GM18507 (cell line): ENCODE measurements at places on chromosomes 4 and X.
A peak's percentile ranks its signal among the peaks of the same experiment; 100 is the strongest.

DNA sequence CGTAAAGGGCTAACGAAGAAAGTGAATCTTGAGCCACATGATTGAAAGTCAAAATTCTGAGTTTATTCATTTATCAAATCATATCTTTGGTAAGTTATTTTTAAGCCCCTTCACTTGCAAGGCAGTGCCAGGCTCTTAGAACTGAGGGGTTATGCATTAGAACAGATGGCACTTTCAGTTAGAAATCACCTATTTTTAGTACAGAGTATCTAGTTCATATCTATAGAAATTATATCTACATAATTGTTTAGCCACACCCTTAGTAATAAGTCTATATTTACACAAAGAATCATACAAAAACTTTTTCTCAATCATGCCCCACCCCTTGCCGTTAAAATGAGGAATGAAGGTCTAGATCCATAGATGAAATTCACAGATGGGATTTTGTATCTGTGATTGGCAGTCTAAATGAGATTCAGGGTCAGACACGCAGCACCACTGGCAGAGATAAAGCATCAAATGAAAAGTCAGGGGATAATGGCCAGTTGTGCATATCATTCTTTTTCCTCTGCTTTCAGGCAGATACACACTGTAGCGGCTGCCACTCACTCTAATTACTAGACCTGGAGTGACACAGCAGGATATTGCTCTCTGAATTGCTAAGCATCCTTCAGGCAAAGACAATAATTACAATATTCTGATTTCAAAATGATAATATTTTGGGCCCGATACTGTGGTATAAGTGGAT, 440.5 kb downstream of the MAPK10 start:
- no peak for DNase-seq

DNA sequence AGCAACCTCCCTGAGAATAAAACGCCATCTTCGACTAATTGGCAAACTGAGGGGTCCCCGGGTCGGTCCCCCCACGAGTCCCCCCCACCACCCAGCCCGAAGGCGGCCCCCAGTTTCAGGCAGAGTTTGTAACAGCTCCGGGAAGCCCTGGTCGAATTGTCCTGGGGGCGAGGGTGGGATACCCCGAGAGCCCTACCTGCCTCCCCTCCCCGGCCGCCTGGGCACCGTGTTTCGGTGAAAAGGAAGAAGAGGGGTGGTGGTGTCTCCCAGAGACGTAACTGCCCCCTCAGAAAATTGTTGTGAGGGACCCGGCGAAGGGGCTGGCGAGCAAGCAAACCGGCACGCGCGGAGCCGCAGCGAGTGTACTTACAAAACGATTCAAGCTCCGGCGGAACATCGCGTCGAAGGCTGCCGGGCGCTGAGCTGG, 1.2 kb downstream of the ATP11C start:
- no peak for DNase-seq

- DNase-seq, result no peak
These were observed 1398.4 kb downstream of the ARAP2 start for GRCh38 chr4:34845926-34846325.

DNA sequence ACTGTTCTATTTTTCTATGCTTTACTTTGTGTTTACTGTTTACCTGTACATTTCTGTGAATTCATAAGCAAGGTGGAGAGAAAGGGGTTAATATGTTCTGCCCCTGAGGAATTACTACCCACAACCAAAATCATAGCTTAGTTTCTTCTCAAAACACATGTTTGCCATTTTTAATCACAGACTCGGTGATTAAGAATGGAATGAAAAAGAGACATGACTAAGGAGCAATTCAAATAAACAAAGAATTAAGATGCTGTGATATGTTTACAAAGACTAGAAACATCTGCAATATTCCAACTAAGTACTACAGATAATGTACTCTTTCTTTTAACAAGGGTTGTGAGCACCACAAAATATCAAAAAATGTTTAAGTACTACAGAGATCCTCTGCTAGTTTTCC, 11.7 kb upstream of the FAT4 start:
- DNase-seq, result no peak

DNA sequence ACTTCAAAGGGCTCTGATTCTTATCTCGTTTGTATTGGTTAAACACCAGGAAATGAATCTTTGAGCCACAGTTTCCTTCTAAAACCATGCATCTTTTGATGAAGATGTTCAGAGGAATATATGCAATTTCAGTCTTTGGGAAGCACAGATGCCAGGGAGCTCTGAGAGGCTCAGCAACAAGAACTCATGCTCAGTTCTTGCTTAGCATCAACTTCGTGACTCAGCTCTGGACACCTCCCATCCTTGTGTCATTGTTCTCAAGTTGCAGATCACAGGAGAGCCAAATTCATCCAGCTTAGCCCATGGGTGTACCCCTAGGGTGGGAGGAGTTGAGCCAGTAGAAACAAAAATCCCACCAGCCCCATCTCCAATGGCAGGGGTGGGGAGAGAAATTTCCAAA, 219.6 kb upstream of the MAOA start:
- no peak for DNase-seq

DNA sequence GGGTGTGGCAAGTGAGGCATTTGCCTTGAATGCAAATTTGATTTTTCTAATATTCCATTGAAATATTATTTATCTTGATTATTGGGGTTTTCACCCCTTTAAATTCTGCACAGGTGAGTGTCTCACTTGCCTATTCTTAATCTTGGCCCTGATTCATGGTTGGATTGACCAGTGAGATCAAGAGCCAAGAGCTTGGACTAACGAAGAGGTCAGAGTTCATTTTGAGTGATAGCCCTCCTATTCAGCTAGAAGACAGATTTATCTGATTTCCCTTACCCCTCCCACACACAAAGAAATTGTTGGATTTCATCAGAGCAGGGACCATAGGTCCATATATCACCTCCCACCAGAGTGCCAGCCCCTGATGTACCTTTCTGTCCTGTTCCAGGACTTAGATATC, 11.6 kb upstream of the ACOT9 start:
- DNase-seq, result no peak

- DNase-seq, result peak; percentile 47
These were observed 57.2 kb downstream of the IRF2 start for GRCh38 chr4:184416913-184417734.

DNA sequence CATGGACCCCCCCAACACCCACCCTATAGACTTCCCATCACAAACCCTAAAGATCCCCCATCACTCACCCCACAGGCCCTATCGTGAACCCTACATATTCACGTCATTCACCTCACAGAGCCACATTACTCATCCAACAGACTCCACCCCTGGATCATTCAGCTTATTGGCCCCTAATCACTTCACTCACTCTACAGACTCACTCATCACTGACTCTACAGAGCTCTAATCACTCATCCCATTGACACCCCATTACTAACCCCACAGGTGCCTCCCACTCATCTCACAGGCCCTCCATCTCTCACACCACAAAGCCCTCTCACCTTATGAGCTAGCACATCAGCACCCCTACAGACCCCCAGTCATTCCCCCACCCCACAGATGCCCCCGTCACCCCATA, 6.3 kb upstream of the TBC1D25 start:
- no peak for DNase-seq

- DNase-seq, result no peak
These were observed 126.9 kb upstream of the CBR4 start for GRCh38 chr4:169136796-169137557.

DNA sequence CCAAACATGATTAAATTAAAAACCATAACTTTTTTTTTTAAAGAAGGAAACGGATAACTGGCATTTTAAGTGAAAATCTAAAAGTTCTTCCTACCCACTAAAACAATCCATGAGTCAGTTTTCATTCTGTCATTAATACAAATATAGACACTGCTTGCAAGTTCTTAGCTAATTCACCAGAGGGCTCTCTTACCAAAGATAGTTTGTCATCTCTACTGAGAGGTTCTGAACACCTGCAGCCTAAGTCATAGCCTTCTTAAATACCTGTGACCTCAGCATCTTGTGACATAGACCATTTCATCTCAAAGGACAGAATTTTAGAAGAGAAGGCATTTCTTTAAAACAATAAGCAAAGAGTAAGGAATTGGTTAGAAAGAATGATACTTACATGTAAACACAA, 65.3 kb upstream of the FAM120C start:
- DNase-seq, result no peak

DNA sequence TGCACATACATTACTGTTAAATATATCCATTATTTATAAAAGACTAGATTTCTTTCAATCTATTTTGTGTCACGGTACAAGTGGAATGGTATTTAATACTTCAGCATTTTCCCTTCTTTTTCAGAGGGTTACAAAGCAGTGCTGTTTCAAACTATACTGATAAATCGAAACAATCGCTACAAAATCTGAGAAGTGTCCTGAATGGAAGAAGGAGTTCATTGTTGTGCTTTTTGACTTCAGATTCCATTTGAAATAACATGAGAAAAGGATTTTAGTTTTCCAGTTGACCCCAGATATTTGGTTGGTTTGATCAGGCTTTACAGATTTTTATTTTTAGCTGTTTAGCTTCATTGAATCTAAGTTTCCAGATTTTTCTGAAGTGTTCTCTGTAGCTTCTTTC, 292.1 kb upstream of the ANKRD50 start:
- DNase-seq, result no peak

DNA sequence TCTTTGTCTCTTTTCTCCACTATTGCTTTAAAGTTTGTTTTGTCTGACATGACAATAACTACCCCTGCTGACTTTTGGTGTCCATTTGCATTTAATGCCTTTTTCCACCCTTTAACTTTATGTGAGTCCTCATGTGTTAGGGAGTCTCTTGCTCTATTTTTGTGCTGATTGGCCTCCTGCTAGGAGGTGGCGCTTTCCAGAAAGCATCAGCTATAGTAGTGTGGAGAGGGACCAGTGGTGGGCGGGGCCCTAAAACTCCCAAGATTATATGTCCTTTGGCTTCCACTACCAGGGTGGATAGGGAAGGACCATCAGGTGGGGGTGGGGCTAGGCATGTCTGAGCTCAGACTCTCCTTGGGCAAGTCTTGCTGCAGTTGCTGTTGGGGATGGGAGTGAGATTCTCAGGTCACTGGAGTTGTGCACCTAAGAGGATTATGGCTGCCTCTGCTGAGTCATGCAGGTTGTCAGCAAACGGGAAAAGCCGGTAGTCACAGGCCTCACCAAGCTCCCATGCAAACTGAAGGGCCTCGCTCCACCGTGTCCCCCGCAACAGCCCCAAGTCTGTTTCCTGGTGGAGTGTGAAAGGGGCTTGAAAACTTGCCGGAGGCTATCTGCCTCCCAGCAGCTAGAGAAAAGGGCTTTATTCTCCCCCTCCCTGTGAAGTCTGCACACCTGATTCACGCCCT, 156.3 kb downstream of the CPEB2 start:
- no peak for DNase-seq

DNA sequence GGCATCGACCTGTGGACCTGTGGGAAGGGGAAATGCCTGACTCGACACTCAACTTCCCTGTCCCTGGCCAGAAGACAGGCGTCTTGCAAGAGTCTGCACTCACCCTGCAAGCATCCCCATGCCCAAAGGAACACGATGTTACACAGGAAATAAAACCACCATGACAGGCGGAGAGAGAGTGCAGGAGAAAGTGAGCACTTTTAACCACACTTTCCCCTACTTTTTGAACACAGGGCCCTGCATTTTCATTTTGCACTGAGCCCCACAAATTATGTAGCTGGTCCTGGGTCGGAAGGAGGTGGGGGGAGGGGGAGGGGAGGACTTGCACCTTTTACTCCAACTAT, 13.8 kb upstream of the MAN2B2 start:
- no peak for DNase-seq

GRCh38 chrX:108219949-108220601, 128.5 kb downstream of the ATG4A start:
- no peak for DNase-seq

DNA sequence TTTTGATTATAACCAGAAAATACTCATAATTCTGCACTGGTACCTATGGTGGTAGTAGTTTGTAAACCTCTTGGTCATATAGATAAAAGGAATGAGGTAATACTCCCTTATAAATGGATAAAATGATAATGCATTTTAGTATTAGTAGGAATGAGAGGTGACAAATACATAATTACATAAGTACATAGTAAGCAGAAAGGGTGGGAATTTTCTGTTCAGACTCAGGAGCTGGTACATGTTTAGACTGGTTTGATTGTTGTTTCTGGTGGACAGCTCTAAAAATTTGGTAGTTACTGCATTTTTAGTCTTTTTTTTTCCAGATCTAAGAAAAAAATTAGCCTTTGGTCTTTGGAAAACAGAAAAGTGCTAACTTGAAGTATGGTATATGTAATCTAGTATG, 70.4 kb upstream of the AGA start:
- no peak for DNase-seq

DNA sequence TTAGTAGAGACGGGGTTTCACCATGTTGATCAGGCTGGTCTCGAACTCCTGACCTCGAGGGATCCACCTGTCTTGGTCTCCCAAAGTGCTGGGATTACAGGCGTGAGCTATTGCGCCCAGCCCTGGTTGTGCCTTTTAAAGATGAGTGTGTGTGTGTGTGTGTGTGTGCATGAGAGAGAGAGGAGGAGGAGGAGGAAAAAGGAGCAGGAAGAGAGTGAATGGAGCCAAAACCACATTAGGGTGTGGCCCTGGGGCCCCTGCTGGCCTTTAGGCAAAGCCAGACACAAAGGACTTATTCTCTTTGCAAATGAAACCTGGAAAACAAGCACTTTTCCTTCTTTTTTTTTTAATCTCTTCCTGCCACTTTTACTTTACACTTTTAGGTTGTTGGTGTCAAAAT, 48.2 kb upstream of the KLF3 start:
- DNase-seq, result no peak

DNA sequence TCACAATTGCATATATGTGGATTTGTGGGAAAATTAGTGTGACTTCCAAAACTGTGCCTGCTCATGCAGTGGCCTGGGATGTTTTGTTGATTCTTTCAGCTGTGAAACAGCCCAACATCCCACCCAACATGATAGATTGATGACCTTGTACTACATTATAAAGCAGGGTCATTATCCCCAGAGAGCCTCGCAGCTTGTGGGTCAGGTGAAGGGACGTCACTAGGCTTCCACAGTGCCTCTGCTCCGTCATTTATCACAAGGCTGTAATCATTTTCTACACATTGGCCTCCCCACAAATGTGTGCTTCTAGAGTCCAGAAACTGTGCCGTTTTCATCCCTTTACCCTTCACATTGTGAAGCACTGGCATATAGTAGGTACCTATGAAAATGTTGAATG, 31.6 kb downstream of the ALPK1 start:
- DNase-seq, result no peak

GRCh38 chr4:151329217-151330007, 4.0 kb upstream of the SH3D19 start:
- no peak for DNase-seq
